Upper lobe of left lung (tissue), 6 donors: ENCODE measurements at places on chromosomes 7 and 10. TPM values are rescaled to one million over a fixed set of nuclear protein-coding genes. Genes with fewer than 3 reads are reported as not detected.

- DNase-seq, result no peak
These were observed 51.3 kb downstream of the TSPAN12 start for GRCh38 chr7:120806669-120807068.

DNA sequence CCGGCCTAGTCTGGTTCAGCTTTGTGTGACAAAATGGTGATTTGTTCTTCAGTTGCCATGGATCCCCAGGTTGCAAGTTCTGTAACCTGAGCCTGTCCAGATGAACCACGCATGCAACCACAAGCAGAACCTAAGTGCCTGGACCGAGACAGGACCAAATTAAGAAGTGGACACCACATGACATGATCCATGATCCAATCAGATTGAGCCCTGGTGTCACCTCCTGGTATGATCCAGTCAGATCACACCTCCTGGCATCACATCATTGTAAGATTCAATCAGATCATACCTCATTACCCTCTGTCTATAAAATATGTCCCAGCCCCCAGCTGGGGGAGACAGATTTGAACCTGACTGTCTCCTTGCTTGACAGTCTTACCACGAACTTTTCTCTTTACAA is 70.0 kb downstream of the MALSU1 start:
- DNase-seq, result no peak

DNA sequence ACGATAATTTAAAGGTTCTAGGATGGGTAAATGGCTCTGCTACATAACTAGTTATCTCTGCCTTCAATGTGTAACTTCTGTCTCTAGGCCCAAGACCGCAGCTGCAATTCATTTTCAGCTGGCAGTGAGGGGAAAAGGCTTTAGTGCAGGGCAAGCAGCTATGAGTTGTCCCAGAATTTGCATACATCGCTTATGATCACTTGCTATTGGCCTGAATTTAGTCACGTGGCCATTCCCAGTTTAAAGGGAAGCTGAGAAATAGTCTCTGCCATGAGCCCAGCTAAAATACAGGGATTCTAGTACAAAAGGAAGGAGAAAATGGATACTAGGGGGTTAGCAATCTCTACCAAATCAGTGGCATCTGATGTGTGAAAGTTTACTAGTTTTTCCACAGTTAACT is 145.8 kb upstream of the IMMP2L start:
- no peak for DNase-seq

DNA sequence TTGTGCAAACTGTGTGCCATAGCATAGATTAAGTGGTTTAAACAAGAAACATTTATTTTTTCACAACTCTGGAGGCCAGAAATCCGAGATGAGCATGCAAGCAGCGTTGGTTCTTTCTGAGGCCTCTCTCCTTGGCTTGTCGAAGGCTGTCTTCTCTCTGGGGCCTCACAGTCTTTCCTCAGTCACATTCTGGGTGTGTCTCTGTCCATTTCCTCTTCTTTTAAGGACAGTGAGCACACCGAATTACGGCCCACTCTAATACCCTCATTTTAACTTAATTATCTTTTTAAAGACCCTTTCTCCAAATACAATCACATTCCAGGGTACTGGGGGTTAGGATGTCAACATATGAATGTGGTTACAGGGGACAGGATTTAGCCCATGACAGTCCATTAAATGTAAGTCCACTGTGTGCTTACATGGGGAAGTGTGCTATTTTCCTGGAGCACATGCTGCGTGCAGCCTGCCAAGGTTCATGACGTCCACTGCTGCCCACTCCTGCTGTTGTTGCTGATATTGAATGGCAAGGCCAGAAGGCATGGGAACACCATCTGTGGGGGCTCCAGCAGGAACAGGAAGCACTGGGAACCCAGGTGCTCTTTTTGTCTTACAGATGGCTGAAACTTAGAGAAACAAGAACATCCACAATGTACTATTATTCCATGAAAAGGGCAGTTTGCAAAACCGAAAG is 365.5 kb downstream of the GALNT17 start:
- DNase-seq, result no peak

DNA sequence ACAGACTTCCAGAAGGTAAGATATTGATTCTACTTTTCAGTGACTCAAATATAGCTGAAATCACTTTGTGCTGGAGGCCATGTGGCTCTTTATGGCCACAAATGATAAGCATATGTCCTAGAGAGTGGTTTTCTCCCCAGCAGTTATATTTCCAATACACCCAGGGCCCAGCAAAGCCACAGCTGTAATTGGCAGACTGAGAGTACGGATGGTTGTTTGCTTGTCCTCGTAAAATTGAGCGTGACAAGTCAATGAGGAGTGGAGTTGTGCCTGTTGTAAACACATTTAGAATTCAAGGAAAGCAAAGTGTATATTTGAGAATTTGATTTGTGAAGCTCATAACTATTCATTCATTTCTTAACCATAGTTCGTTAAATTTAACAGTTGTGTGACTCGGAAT is 201.8 kb downstream of the LHFPL3 start:
- DNase-seq, result no peak

DNA sequence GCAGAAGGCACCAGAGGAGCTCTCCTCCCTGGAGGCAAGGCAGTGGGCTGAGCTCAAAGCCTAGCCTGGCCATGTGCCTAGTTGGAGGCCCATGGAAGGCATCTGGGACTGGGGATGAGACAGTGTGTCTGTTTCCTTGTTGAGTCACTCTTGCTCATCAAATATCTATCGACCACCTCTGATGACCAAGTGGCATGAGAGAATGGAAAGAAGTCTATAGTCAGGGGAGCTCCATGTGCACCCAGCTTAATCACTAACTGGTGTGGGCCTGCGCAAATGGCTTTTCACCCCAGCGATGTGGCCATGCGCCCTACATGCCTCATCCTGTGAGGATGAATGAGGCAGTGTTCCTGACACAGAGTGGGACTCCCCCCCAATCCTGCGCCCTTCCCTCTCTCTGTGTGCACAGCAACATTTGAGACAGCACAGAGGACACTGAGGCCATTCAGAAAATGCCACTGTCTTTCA is 229.9 kb downstream of the RPS24 start:
- no peak for DNase-seq

- no peak for DNase-seq
These were observed 155.3 kb upstream of the COBL start for GRCh38 chr7:51471981-51472296.

GRCh38 chr10:34912771-34913170 is 97.7 kb upstream of the PARD3 start:
- no peak for DNase-seq

DNA sequence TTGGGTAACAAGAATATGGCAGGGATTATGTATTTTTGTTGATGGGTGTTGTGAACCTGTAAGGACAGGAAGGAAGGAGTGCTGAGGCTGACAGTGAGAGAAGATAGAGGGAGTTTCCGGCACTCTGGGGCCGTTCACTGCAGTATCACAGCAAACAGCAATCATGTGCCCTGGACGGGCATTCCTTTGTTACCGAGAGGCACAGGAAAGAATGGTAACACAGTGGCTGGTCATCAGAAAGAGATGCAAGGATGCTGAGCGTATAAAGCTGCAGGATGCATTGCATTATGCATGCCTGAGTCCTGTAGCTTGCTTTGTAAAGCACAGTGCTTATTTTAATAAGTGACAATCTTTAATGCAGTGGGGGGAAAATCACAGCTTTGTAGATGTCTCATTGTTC is 286.8 kb downstream of the RPS24 start:
- no peak for DNase-seq

GRCh38 chr7:130486954-130487436 is 4.9 kb upstream of the MEST start:
- DNase-seq, result no peak

GRCh38 chr10:34181553-34182300 is 633.4 kb downstream of the PARD3 start:
- DNase-seq, result no peak

DNA sequence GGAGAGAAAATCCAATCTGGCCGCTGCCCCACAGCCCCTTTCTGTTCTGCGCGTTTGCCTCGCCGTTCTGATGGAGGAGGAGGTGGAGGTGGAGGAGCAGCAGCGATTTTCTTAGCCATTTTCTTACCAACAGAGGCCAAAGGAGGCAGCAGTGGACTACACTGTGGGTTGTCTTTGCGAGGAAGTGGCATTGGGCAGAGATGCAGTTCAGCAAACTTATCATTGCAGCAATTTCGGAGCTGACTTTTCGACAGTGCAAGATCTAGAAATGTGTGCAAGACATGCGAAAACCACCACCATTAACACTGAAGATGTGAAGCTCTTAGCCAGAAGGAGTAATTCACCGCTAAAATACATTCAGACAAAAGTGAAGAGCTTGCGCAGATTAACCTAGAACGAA is 1.9 kb upstream of the ARL4A start:
- no peak for DNase-seq

DNA sequence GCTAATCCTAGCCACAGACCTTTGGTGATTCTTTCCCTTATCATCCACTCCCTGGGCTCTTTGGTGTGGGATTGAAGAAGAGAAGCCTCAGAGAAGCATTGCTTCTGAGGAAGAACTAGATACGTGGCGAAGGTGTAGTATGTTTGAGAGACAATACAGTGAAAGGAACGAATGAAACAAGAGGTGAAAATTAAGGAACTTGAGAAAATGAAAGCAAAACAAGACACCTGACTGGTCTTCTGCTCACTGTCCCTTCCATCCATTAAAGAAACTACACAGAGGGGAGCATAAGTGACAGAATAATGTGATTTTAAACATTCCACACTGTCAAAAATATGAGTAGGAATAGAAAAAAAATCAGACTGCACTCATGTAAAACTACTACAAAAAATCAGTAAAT is 219.6 kb upstream of the NPSR1 start:
- no peak for DNase-seq

DNA sequence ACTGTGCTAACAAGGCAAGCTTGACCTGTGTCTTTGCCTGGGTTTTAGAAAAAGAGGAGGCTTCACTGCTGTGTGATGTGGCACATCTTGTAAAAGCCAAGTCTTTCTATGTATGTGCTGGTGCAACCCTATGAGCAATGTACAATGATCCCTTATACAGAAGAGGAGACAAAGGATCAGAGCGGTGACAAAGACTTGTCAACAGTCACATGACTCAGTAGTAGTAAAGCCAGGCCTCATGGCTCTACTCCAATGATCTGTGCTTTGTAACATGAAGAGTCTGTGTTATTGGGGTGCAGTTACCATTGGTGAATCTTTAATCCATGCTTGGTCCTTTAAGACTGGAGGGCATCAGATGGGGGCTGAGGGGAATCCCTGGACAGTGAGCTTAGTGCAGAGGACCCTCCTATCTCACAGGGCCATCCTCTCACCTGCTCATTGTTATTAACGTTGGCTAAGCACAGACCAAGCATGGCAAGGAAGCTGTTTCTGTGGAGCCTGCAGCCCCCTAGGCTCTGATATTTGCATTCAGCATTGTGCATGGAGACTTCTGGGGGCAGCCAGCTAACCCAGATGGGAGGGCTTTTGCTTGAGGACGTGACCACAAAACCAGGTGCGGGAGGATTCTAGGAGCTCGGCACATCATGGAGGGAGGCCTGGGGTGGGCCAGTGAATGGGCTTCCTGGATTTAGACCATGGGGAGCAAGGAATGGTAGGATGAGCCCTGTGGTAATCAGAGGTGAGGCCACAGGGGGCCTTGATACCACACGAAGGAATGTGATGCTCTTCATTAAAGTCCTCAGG is 308.8 kb upstream of the ZNF32 start:
- no peak for DNase-seq

- DNase-seq, result peak; percentile 33
These were observed 2.4 kb downstream of the ADCK2 start for GRCh38 chr7:140674899-140675701.

DNA sequence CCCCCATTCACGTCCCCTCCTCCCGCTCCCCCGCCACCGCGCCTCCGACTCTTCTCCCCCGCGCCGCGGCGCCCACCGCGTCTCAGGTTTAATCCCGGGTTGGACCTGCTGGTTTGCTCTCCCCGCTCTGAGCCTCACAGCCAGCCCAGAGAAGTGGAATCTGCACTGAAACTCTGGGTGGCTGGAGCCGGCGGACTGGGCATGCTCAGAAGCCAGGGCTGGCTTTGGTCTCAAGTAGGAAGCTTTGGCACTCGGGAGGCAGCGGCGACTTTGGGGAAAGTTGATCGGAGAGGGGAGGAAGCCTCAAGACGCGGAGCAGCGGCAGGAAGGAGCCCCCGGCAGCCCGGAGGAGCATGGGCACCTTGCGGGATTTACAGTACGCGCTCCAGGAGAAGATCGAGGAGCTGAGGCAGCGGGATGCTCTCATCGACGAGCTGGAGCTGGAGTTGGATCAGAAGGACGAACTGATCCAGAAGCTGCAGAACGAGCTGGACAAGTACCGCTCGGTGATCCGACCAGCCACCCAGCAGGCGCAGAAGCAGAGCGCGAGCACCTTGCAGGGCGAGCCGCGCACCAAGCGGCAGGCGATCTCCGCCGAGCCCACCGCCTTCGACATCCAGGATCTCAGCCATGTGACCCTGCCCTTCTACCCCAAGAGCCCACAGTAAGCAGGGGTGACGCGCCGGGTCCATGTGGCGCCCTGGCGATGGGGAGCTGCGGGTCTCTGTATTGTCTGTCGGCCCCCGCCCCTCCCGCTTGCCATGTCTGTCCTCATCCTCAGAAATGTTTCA is at the start of gene PRKG1:
PRKG1 (plus strand) TSS at position 250 of the 791 bp plus-strand sequence.
- peak; percentile 89 for DNase-seq

DNA sequence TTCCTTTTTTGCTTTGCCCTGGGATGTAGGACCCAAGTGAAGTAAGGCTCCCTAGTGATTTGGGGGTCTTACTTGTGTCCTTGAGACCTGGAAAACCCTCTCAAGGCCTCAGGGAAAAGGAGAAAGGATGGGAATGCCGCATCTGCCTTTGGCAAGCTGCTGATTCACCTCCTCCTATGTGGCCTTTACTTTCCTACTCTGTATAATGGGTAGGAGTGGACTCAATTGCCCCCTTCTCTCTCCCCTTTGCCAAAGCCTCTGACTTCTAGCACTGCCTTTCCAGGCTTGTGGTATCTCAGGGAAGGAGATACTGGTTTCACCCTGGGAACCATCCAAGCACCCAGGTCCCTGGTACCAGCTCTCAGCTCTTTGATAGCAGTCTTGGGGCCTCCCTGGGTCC is 35.4 kb downstream of the UNC5B start:
- no peak for DNase-seq

- no peak for DNase-seq
These were observed 53.0 kb upstream of the NAMPT start for GRCh38 chr7:106337754-106338153.

DNA sequence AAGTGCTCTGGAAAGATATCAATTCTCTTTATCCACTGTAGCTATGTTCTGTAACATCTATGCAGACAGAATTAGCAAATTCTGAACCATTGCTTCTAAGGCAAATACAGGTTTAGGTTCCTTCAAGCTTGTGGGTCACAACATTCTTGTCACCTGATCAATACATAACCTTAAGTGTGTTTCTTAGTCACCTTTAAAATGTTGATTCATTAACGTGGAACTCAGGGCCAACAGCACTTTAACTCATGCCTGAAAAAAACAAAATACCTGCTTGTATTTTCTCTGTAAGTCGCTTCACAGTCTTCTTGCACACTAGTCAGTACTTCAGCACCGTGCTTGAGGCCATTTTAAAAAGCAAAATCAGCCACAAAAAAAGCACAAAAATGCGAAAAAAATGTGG is 35.2 kb upstream of the TRIL start:
- no peak for DNase-seq

Gene BHLHA15
- total RNA-seq, result 3.5 TPM

Gene CCDC3
- total RNA-seq, result 9.9 TPM

Gene ETV1
- total RNA-seq, result 74.6 TPM

Gene SFTPA1
- 7,447 TPM for total RNA-seq

Gene ADRB1
- total RNA-seq, result 34.4 TPM

Gene SPDYE16
- 1.0 TPM for total RNA-seq

Gene HYAL4
- not detected for total RNA-seq

Gene CELF2
- 103 TPM for total RNA-seq
